ENCODE measurements at places on chromosomes 2 and 18.

DNA sequence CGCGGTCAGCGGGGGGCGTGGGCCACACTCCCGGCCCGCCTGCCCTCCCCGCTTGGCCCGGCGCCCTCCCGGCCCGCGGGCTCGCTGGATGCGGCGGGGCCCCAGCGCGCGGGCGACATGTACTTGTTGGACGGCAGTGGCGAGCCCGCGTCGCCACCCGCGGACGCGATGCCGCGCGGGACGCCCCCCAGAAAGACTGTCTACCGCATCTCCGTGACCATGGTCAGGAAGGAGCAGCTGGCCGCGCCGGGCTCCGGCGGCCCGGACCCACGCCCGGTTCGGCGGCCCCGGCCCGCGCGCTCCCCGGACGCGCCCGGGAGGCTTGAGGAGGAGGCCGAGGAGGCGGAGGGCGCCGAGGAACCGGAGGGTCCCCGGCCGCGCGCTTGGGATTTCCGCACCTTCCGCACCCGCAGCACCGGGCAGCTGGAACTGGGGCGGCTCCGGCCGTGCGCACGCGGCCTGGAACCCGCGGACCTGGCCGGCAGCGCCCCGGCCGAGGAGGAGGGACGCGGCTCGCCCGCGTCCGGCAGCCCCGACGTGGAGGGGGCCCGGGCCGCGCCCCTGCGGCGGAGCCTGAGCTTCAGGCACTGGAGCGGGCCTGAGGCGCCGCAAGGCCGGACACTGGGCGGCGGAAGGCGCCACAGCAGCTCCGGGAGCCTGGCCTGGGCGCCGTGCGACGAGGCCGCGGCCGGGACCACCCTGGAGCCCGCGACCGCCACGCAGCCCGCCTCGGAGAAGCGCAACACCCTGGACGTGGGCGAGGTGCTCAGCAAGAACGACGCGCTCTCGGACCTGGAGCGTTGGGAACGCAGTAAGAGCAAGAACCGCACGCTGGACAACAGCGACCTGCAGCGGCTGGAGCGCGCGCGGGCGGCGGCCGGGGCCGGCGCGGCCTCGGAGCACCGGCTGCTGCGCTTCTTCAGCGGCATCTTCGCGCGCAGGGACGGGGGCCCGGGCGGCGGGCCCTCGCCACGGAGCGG is 176.4 kb downstream of the AGAP1 start:
- DNase-seq = no peak

- no peak for DNase-seq
These were observed 41.4 kb downstream of the AOX1 start for GRCh38 chr2:200627110-200627770.

DNA sequence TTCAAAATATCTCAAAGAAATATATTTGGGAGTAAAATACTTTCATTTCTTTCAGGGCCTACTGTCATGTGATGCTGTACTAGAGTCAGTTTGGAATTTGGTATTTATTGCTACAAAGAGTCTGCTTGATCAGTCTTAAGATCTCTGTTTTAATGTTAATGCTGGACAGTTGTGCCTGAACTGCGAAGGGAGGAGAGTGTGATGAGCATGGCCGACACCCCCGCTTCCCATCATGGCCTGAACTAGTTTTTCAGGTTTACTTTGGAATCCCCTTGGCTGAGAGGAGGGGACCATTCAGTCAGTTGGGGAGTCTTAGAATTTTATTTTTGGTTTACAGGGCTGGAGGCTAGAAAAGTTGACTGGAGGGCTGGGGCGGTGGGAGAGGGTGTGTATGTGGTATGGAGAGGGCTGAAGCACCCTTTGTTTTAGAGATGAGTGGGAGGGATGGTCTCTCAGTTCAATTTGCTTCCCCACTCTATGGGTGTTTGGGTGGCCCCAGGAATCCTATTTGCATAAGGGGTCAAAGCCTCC is 20.9 kb upstream of the TEX44 start:
- DNase-seq = no peak

DNA sequence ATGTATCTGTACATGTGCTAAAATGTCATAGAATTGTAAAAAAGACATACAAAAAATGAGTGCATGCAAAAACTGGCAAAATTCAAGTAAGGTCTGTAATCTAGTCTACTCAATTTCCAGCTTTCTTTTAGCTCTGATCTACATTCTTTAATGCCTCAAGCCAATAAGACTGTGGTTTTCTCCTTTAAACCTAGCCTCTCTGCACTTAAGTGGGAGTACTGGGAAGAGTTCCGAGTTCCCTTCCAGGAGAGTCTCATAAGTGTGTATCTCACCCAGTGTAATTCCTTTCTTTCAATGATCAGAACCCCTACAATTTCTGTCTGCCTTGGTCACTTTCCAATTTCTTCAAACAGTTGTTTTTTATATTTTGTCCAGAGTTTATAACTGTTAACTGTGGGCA is 150.1 kb downstream of the PTRHD1 start:
- DNase-seq = no peak

GRCh38 chr2:97723156-97724072 is 10.0 kb downstream of the ZAP70 start:
- DNase-seq = no peak

GRCh38 chr2:86677816-86678215 is 42.3 kb upstream of the RMND5A start:
- DNase-seq = no peak

- no peak for DNase-seq
These were observed 12.0 kb upstream of the GTF2A1L start for GRCh38 chr2:48605482-48606175.

GRCh38 chr2:16553226-16553625 is 112.4 kb downstream of the CYRIA start:
- DNase-seq = no peak

- DNase-seq = no peak
These were observed 106.0 kb downstream of the UBR3 start for GRCh38 chr2:169933124-169933711.

GRCh38 chr2:101884423-101884822 is 107.3 kb upstream of the IL1R2 start:
- DNase-seq = no peak

DNA sequence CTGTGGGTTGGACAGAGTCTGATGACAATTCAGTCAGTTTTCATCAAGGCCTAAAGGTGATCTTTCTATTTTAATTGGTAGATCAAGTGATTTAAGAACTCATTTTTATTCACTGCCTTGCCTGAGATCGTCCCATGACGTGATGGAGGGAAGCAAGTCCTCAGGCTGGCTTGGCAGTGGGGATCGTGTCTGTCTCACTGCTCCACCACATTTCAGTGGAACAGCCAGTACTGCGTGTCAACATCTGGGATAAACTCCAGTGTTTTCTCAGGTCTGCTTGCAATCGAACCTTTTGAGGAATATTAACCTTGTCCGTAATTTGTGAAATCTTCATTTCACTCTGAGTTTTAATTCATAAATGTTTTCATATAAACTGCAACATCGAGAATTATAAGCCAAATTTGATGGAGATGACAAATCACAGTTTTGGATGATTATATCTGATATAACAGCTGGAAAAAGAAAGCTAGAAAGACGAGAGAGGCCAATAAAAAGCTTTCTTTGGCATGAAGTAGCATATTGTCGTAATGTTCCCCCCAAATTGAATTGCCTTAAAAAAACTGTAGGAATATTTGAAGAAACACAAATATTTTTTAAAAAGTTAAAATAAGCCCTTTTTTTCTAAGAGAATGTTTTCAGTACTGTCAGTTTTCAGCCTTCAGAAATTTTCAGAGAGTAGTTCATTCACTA is 414.7 kb upstream of the SPRED2 start:
- DNase-seq = no peak

GRCh38 chr18:78528411-78529258 is 451.0 kb upstream of the SALL3 start:
- DNase-seq = no peak

DNA sequence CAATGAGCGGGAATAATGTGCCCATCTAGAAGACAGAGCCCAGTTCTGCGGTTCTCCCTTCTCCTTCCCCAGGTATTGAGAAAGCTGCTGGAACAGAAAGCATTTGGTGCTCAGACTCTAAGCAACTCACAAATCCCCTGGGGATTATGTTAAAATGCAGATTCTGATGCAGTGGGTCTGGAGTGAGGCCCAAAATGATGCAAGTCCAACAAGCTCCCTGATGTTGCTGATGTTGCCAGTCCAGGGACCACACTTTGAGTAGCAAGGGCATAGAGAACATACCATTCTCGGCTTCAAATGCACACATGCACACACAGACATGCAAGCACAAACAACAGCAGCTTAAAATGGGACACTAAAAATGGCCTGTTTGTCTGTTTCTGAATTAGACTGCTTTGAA is 274.8 kb upstream of the NCKAP5 start:
- no peak for DNase-seq

- DNase-seq = peak; percentile 39
These were observed 29.7 kb downstream of the NOL10 start for GRCh38 chr2:10659898-10660568.

DNA sequence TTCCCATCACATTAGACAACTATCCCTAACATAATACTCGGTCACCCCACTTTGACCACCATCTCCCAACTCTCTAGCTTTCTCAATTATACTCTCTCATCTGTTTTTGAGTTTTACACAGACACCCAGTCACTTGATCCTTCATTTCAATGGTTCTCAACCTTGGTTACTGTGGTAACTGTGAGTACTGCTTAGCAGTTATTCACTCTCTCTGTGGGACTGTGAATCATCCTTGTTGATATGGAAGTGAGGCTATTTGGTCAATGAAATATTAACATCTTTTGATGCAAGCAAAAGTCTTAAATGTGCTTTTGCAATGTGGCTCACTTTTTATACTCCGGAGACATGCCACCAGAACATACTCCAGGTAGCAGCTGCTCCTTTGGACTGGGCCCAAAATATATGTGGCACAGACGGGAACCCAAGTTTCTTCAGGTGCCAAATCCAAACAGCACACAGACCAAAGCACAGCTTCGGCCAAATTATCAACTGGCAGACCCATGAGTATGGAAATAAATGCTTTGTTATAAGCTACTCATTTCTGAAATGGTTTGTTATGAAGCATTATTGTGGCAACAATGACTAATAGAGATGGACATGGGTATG is 75.0 kb upstream of the SLC25A52 start:
- no peak for DNase-seq

DNA sequence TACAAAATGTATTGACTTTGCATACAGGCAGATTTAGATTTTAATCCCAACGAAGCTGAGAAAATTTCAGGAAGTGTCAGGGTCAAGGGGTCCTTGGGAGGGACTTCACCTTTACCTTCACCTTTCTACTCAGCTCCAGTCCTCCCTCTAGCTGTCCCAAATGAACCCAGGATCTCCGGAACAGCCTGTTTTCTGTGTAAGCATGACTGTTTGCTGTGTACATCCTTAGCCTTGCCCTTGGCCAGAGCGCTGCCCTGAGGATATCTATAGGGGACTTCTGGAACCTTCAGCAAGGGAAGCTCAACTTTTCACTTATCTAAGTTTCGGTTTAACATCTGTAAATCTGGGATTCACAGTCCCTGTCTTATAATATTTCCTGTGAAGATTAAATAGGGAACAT is 246.8 kb upstream of the ST6GAL2 start:
- no peak for DNase-seq

- no peak for DNase-seq
These were observed 403.3 kb downstream of the TXNL1 start for GRCh38 chr18:56235071-56235470.

- DNase-seq = no peak
These were observed 46.2 kb upstream of the ELOA2 start for GRCh38 chr18:47081578-47081977.

DNA sequence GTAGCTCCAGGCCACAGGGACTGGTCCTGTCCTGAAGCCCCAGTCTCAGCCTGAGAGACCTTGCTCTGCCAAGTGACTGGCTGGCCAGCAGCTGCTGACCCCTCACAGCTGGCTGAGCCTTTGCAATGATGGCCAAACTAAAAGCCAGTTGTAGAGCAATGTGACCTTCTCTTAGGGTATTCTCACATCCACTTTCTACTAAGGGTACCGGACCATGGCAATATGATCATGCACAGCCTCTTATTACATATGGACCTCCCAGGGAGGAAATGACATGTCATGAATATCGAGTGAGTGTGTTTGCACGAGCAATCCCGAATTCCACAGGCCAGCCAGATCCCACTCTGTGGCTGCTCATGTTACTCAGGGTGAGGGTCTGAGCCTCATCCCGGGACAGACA is 213.9 kb downstream of the VAPA start:
- no peak for DNase-seq

- no peak for DNase-seq
These were observed 647.7 kb upstream of the FSHR start for GRCh38 chr2:49801898-49802450.

DNA sequence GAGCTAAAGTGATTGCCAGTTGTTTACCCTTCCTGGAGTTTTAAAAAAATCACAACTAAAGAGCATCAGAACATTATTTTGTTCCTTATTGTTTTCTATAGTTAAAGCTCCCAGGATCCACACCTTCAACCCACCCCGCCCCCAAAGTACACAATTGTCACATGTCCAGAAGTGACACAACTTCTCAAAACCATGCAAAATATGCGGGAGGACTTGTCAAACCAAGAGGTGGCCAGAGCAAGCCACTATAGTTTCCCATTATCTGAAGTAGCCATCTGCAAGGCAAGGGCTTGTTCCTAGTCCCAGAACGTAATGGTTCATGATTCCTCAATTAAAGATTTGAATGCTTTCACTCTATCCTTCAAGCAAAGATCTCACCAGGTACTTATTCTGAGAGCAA is 9.9 kb upstream of the INO80C start:
- no peak for DNase-seq

- DNase-seq = no peak
These were observed 6.5 kb downstream of the ERBB4 start for GRCh38 chr2:212532087-212532486.

DNA sequence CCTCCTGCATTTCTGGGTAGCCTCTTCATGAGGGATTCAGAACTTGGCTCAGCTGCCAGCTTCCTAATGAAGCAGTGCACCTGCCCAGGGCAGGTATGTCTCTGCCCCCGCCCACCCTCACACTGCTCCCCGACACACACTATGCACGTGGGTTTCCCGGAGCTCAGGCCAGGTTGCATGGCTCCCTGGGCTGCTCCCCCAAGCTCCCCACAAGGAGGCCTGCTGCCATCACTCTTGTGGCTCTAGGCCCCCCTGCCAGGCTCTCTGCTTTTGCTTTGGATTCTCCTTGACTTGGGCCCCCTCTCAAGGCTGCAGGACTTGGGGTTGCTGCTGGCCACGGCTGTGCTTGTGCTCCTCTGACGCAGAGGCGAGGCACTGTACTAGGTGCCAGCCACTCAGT is 43.6 kb downstream of the ADD2 start:
- DNase-seq = no peak

DNA sequence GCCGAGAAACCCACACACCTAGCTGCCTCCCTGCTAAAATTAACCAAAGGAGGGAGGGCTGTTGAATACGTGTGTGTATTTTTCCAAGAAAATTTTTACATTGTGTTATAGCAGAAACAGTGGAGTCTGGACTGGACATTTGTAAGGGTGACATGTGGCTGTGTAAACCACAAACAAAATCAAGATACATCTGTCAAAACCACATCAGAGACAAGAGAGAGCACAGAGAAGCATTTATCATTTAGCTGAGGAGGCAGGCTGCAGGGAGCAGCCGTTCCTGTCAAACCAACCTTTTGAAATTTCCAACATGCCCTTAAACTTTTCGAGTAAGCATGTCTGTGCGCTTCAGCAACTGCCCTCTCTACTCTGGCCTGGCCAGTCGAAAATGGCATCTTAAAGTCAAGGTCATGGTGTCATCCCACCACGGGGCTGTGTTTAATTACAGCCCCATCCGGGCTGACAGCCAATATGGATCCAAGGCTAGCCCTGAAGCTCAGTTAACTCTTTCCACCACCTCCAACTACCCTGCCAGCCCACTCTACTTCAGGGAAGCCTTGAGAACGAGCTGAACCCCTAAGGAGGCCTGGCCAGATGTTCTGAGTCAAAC is 8.4 kb downstream of the BCL11A start:
- no peak for DNase-seq

GRCh38 chr2:183292028-183292427 is 167.8 kb downstream of the NUP35 start:
- no peak for DNase-seq

GRCh38 chr2:188524519-188525113 is 232.9 kb downstream of the GULP1 start:
- no peak for DNase-seq
